Stimulated activated CD4-positive, alpha-beta T cell treated with anti-CD3 and anti-CD28 coated beads, Interleukin-12 subunit alpha, Interleukin-12 subunit beta, amount 100 ng/mL, for 24 hours (primary cell): ENCODE measurements at places on chromosomes 7 and 10.

- no peak for DNase-seq
These were observed 7.4 kb downstream of the EGFR start for GRCh38 chr7:55026086-55026790.

- DNase-seq = no peak
These were observed 5.2 kb downstream of the ZNF365 start for GRCh38 chr10:62379394-62379793.

- DNase-seq = no peak
These were observed 26.2 kb upstream of the SLC29A3 start for GRCh38 chr10:71292624-71293445.

GRCh38 chr10:62653254-62653653 is 151.3 kb upstream of the ADO start:
- DNase-seq = no peak

DNA sequence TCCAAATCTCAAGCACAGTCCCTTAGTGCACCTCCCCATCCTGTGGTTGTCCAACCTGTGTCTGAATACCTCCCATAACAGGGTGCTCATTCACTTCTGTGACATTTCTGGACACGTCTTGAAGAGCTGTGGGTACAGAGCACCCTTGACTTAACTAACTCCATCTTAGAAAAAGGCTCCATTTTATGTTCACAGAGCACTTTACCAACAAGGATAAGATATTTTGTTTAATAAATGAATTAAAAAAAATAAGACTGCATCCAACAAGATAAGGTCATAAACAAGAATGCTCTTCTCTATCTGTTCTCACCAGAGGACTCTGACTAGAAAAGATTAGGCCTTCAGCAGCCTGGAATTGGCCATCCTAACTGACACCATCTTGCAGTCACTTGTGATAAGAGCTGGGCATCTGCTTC is 335.2 kb upstream of the ZNF32 start:
- DNase-seq = no peak

GRCh38 chr7:17957871-17958270 is 17.6 kb upstream of the SNX13 start:
- DNase-seq = no peak

DNA sequence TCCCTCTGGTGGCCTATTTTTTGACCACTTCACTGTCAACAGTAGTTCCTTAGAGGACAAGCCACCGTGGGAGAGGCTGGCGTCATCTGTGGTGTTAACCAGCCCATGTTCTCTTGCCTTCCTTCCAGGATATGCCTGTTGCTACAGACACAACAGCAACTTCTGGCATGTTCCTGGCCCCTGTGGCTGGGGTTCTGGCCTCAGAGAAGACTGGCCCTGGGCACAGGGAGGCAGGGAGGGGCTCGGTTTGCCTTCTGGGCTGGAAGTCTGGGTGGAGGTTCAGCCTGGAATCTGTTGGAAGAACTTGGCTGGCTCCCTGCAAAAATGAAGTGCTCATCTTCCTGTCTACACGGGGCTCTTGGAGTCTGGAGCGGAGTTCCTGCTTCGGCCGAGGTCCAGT is 25.7 kb downstream of the GOLGA7B start:
- DNase-seq = no peak

DNA sequence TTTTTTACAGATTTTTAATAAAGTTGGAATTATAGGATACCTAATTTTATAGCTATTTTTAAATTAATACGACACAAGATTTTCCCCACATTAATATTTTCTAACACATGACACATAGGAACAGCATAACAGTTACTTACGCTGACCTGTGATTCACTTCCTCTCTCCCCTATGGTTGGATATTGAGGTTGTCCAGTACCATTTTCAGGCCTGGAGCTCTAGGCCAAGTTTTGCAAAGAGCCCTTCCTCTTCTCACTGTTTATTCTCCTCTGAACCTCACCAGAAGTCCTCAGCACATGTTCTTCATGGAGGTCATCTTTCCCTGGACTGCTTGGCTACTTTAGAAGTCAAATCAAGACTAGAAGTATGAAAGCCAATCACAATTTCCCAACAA is 28.2 kb downstream of the LYZL1 start:
- no peak for DNase-seq

DNA sequence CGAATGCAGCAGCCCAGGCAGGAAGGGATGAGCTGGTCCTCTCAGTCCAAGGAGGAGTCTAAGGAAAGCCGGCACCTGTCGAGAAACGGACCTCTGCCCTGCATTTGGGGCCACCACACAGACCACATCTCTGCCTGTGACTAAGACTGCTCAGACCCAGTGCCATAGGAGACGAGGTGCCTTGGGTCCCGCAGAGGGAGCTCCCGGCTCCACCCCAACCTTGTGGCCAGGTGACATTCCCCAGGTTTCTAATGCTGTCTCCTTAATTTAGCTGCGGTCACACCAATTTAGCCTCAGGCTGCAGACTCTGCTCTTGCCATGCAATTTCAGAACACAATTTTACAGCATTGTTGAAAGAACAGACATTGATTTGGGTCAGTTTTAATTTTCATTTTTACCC is 22.8 kb upstream of the CRHR2 start:
- DNase-seq = no peak

- no peak for DNase-seq
These were observed 50.5 kb downstream of the NUDCD3 start for GRCh38 chr7:44439926-44440325.

GRCh38 chr7:142720172-142720773 is 29.0 kb upstream of the PRSS1 start:
- DNase-seq = no peak

DNA sequence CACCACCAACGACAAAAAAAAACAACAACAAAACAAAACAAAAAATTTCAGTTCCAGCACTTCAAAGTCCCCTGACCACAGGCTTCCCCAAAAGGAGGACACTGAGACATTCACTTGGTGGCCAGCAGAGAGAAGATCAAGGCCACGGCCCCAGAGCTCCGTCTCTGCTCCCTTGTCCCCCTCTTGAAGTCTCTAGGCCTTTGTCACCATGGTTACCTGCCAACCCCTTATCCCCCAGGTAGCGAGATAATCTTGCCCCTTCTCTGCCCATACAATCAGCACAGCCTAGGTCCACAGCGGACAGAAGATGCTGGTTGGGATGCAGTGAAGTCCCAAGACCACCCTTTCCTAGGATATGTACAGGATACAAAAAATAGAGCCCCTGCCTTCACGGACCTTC is 30.7 kb downstream of the AFAP1L2 start:
- no peak for DNase-seq

- no peak for DNase-seq
These were observed 252.7 kb upstream of the SHH start for GRCh38 chr7:156064971-156065386.
